NCI-H1930 (cell line): ENCODE measurements at places on chromosomes 7 and 10.

- DNase-seq: no peak
These were observed 45.3 kb downstream of the TMEM178B start for GRCh38 chr7:141119187-141119586.

DNA sequence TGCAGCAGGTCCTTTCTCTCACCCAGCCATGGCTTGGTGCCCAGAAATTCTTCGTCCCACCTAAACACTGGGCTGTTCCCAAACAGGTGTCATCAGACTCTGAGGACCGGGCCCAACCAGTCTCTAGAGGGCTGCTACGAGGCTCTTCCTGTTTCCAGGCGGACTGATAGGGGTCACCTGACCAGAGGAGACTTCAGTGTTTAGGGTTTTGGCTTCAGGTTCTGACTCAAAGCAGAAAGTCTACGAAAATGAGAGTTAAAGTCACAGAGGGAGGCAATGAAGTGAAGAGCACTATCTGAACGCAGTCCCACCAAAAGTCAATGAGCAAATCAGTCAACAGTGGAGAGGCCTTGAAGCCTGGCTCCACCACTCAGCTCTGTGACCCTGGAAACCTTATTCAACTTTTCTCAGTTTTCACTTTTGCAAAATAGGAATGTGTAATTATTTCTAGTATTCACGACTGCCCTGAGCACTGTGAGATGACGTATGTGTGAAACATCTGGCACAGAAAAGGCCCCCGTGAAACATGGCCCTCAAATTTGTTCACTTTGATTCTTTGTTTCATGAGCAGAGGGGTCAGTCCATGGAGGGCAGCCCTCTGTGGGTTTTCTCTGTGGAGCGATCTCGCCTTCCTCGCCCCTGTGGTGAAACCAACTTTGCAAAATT, 189.9 kb upstream of the PDE1C start:
- no peak for DNase-seq

GRCh38 chr7:154438571-154439367, 386.6 kb downstream of the DPP6 start:
- DNase-seq: no peak

DNA sequence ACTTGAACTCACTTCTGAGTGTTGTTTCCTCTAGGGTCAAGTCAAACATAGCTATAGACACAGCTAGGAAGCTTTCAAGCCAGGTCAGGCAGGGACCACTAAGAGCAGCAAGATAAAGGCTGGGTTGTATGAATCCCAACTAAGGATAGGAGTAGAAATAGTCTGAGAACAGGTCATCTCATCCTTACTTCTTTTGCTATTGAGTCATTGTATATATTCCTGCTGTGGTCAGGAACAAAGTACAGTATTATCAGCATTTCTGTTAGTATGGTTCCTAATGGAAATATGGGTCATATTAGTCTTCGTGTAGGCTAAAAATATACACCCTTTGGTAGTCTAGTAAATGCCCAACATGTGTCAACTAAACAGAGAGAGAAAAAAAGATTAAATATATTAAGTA, 145.3 kb downstream of the BTAF1 start:
- DNase-seq: no peak

- no peak for DNase-seq
These were observed 4.6 kb downstream of the STRA8 start for GRCh38 chr7:135238112-135238744.
